ENCODE measurements at places on chromosomes 6 and 20.

DNA sequence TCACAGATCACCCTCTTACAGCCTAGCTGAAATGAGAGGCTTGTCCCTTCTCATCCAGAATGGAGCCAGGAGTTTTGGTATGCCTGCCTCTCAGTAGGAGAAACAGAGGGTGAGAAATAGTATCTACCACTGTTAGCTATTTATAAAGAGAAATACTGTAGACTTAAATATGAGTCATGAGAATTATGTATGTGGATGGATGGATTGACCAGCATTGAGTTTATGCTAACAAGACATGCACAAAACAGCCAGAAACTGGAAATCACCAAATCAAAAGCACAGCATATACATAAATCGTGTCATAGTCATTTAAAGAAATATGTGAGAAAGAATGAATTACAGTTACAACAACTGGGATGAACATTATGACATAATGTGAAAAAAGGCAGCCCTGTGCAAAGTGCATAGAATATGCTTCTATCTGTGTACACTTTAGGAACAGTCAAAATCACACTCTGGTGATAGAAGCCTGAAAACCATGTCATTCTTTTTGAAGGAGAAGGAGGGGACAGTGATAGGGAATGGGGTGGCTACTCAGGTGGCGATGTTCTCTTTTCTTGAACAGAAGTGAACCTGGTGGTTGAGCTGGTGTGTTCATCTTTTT lies 79.8 kb upstream of the KIF25 start:
- no peak for DNase-seq

DNA sequence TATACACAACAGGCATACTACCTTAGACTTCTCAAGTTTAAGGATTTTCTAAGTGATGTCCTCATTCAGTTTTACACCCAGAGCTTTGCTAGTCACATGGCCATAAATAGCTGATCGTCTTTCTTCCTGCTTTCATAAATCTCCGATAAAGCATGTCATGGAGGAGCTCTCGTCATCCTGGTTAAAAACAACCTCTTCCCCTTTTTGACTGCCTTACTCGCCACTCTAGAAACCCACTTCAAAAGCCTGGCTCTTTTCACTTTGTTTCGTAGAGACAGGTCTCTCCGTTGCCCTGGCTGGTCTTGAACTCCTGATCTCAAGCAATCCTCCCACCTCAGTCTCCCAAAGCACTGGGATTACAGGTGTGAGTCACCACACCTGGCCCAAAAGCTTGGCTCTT lies 67.0 kb upstream of the SMIM29 start:
- DNase-seq, result no peak

GRCh38 chr20:26243731-26244130 lies 547.1 kb upstream of the ZNF337 start:
- DNase-seq, result no peak

DNA sequence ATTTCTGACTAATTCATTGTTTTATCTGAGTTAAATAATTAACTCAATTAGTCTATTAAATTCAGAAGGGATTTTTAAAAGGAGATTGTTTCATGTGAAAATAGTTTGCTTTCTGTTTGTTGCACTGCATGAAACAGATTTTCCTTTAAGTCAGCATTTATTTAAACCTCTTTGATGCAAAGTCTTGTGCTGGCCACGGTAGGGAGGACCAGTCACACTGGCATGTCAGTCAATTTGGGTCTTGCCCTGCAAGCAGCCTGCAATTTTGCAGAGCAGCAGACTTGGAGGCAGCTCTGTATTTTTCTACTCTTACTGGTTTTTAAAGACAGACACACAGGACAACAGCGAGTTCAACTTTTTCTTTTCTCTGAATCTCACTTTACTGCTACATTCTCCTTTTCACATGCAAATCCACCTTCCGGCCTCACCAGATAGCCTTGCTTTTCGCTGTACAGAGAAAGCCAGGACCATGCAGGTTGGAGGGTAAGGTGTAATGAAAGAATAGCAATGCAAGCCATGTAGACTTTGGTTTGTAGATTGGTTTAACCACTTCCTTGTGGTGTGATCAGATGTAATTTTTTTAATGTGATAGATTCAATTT lies 689.9 kb upstream of the AGPAT4 start:
- DNase-seq, result no peak

- no peak for DNase-seq
Measured at GRCh38 chr6:71239694-71240093, 48.9 kb upstream of the OGFRL1 start.

GRCh38 chr20:62522748-62523396 lies 47.1 kb upstream of the GATA5 start:
- DNase-seq, result no peak

DNA sequence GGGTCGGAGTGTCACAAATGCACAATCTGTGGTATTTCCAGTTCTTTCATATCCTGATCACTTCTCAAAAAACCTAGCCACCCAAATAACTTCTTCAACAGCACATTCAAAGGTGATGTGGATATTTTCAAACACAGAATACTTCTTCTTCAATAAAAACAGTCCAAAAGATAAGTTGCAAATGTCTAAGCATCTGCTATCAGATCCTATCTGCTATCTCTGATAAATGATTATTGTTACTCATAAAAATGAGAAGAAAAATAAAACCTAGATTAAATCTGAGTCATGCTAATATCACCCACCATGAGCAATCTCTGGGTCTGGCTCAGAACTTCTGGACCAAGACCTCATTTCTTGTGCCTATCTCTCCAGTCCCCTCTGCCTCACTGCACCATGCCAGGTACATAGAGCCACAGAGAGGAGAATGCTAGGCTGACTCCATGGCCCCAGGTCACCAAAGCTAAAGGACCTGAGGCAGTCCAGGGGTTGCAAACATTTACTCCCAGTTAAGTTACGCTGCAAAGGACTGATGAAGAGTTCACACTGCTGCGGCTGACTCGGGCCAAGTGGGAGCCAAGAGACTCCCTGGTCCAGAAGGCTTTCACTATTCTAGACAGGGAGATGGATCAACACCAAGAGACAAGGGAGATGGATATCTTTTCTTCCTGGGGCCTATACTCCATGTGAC lies 101.4 kb downstream of the KIF13A start:
- no peak for DNase-seq

- DNase-seq, result no peak
Measured at GRCh38 chr6:141290941-141291721, 841.6 kb upstream of the GJE1 start.

- no peak for DNase-seq
Measured at GRCh38 chr6:46208303-46208702, 37.5 kb upstream of the ENPP5 start.

DNA sequence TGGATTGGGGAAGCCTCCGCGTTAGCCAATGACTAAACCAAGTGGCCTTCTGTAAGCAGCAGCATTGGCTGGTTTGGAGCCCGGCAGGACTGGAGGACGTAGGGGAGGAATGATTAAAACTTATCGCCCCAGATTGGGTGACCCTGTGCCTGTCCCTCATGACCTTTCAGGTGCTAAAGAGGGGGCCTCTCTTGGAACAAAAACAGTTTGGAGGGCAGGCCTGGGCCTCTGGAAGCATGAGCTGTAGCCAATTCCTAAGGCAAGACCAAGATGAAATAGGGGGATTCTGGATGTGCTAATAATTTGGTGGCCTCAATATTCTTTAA lies 1.4 kb downstream of the GMPR start:
- DNase-seq, result no peak

- DNase-seq, result no peak
Measured at GRCh38 chr20:6726761-6727160, 40.7 kb upstream of the BMP2 start.

DNA sequence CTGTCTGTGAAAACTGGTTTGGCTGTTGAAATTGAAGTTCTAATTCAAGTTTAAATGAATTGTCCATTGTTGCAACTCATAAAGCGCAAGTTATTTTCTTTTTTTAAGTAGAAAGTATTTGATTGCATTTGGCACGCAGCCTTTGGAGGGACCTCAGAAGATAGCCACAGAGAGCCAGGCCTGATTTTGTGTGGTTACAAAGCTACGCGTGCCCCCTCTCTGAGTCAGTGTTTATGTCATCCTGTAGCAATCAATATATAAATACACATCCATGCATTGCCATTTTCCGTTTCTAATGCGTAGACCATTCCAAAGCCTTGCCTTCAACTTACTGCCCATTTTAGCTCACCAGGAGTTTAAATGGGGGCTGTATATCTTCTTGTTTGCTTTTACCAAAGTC lies 173.2 kb downstream of the TMEM242 start:
- no peak for DNase-seq

GRCh38 chr6:113924312-113924723 lies 46.6 kb downstream of the HDAC2 start:
- peak; percentile 93 for DNase-seq

DNA sequence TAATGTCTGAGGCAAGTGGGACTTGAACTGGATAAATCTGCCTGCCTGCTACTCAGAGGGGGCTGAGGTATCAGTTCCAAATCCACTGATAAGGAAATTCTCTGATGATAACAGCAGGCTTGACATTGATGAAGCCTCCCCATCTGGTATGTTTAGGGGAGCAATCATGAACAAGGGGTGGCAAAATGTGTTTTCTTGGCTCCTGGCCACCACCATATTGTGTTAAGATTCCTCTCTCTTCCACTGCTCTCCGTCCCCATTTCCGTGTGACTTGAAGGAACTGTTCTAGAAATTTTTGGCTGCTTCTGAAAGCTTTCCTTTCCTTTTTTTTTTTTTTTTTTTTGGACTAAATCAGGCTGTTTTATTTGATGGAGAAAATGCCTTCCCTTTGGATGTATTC lies 335.3 kb upstream of the NRSN1 start:
- no peak for DNase-seq

DNA sequence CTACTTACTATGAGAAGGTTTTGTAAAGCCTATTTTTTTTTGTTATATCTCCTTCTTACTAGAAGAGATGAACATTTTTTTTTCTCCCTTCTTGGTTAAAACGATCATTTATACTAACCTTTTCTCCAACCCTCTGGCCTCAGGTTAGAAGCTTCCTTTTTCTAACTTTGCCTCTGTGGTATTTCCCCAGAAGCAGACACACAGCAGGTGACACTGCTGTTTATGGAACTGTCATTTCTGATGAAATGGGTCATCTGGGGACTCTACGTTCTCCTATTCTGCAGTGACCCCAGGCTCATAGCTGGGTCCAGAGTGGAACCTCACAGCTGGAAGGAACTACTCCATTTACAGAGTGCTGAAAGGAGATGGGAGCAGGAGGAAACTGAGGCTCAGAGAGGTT lies 746.3 kb upstream of the CHD6 start:
- DNase-seq, result no peak

DNA sequence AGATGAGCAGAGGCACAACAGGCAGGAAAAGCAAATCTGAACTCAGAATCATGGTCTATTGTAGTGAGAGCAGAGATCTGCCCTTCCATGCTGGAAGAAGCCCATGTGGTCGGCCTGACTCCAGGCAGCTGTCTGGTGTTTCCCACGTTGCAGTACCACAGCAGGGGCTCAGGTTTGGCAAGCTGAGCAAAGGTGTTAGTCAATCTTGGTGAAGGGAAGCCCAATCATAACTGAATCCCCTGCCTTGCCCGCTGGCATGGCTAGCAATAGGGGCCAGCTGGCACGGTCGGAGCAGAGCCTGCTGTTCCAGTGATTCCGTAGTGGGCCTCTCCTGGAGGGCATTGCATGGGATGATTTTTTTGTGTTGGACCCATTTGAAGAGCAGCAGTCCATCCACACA lies 17.8 kb upstream of the CCR6 start:
- no peak for DNase-seq

GRCh38 chr6:140108167-140108566 lies 733.7 kb upstream of the CITED2 start:
- no peak for DNase-seq

DNA sequence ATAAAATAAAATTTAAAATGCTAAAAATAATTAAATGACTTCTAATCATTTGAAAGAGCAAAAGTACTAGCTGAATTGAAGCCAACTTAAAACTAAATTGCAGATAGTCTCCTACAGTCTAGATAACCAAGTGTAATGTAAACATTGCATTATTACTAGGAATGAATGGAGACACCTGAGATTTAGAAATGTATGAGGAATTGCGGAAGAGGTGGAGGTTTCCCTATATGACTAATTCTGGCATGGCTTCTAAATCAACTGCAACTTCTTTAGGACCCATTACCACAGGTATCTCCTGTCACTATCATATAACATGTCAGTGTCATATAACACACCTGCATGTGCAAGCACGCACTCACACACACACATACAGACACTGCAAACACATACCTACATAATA lies 13.2 kb upstream of the GPR6 start:
- DNase-seq, result no peak

DNA sequence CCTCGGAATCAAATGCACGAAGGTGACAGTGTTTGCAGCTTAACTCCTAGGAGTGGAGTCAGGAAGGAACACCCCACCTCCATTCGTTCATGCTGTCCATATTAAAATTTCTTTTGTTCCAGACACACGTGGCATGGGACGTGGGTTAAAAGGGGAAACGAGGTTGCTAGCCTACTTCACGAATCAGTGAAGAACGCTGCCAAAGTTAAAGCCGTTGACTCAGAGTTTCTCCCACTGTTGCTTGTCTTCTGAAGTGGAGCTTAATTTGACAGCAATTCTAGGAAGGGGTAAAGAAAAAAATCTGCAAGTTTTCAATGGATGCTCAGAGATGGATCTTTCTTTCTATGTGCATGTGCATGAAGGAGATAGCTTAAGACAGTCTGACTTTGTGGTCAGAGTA lies 499.1 kb downstream of the CD83 start:
- no peak for DNase-seq

DNA sequence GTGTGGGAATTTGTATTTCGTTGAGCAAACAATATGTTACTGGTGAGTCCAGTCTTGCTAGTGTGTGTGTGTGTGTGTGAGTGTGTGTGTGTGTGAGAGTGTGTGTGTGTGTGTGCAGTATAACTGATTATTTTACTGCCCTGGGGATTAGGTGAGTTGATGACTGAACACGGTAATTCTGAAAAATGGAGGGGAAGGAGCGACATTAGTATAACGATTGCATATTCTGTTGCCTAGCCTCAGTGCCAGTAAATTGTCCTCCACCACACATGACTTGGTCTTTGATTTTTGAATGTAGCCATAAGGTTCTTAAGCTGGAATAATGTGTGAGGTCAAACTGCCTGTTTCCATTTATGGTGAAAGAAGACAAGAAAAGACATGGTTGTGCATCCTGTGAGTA lies 121.1 kb downstream of the SLC24A3 start:
- DNase-seq, result no peak

- DNase-seq, result no peak
Measured at GRCh38 chr6:27672113-27672799, 199.4 kb upstream of the ZNF184 start.

DNA sequence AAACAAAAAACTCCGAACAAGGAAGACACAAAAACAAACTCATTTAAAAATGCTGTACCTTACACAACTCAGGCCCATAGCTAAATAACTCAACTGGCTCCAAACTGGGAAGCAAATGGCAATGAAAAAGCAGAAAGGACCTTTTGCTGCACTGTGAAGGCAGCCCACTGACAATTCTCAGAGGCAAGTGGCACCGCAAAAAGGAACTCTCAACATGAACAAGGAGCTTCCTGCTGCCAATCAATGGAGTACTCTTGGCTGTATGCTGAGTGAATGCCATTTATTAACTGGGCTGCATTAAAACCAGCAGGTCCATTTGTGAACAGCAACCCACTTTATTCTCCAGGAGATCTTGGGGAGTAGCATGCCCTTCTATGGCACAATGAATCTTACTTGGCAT lies 209.9 kb downstream of the PTPRK start:
- no peak for DNase-seq

- peak; percentile 70 for DNase-seq
Measured at GRCh38 chr6:35736253-35736894, 458 bp upstream of the ARMC12 start.
